ENCODE measurements at places on chromosomes 5 and 9.

- H3K4me1 ChIP-seq: peaks cover 4% of the 10 kb centered on the region
- no peaks in the 10 kb centered on the region for H3K27me3 ChIP-seq
- H3K36me3 ChIP-seq: no peaks in the 10 kb centered on the region
- no peak for DNase-seq
- no peak overlapping the region for H3K4me3 ChIP-seq
- H3K27ac ChIP-seq: no peak overlapping the region
Measured at GRCh38 chr9:77841739-77842386, 189.7 kb downstream of the GNAQ start.

- H3K4me1 ChIP-seq: peaks cover 7% of the 10 kb centered on the region
- H3K27ac ChIP-seq: no peak overlapping the region
- no peaks in the 10 kb centered on the region for H3K27me3 ChIP-seq
- no peak for DNase-seq
- H3K4me3 ChIP-seq: no peak overlapping the region
- H3K36me3 ChIP-seq: no peaks in the 10 kb centered on the region
Measured at GRCh38 chr5:119059740-119060255, 11.1 kb upstream of the DMXL1 start.

GRCh38 chr9:5784526-5785315, 48.2 kb downstream of the ERMP1 start:
- peaks cover 33% of the 10 kb centered on the region for H3K4me1 ChIP-seq
- H3K27ac ChIP-seq: no peak overlapping the region
- peaks cover 7% of the 10 kb centered on the region for H3K36me3 ChIP-seq
- no peak overlapping the region for H3K4me3 ChIP-seq
- no peaks in the 10 kb centered on the region for H3K27me3 ChIP-seq
- no peak for DNase-seq

GRCh38 chr9:119333507-119334229, 35.6 kb downstream of the BRINP1 start:
- no peak for DNase-seq
- no peaks in the 10 kb centered on the region for H3K36me3 ChIP-seq
- no peaks in the 10 kb centered on the region for H3K27me3 ChIP-seq
- no peaks in the 10 kb centered on the region for H3K4me1 ChIP-seq

DNA sequence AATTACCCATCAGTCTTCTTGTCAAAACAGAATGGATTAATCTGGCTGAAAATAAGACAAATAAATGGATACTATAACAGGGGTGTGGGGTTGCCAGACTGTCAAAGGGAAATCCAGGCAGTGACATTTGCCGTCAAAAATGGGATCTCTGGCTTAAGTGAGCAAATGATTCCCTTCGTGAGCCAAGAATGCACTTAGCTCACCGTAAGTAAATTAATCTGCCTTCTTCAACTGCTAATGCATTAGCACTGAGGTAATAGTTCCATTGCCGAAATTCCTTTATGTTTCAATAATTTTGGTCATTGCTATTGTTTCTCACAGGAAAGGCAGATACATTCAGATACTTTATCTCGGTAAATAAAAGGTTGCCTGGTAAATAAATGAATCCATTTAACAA, 377.8 kb downstream of the KIAA0825 start:
- no peak overlapping the region for H3K4me3 ChIP-seq
- no peak overlapping the region for H3K27ac ChIP-seq
- DNase-seq: no peak
- H3K4me1 ChIP-seq: no peaks in the 10 kb centered on the region
- H3K36me3 ChIP-seq: no peaks in the 10 kb centered on the region

DNA sequence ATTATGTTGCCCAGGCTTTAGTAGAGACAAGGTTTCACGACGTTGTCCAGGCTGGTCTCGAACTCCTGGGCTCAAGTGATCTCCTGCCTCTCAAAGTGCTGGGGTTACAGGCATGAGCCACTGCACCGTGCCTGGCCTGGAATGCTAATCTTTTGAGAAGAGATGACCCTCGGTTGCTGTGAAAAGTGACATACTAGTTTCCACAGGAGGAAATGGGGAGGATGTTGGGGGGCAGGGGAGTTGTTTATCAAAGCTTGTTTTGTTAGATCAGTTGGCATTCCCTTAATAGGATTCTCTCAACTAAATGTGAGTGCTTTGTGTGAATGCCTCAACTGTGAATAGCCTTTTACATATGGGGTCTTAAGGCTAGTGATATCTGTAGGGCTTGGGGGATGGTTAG, 16.4 kb upstream of the MATR3 start:
- no peak for DNase-seq
- no peaks in the 10 kb centered on the region for H3K27me3 ChIP-seq
- H3K27ac ChIP-seq: no peak overlapping the region
- H3K36me3 ChIP-seq: no peaks in the 10 kb centered on the region
- H3K4me3 ChIP-seq: no peak overlapping the region
- H3K4me1 ChIP-seq: peaks cover 53% of the 10 kb centered on the region

DNA sequence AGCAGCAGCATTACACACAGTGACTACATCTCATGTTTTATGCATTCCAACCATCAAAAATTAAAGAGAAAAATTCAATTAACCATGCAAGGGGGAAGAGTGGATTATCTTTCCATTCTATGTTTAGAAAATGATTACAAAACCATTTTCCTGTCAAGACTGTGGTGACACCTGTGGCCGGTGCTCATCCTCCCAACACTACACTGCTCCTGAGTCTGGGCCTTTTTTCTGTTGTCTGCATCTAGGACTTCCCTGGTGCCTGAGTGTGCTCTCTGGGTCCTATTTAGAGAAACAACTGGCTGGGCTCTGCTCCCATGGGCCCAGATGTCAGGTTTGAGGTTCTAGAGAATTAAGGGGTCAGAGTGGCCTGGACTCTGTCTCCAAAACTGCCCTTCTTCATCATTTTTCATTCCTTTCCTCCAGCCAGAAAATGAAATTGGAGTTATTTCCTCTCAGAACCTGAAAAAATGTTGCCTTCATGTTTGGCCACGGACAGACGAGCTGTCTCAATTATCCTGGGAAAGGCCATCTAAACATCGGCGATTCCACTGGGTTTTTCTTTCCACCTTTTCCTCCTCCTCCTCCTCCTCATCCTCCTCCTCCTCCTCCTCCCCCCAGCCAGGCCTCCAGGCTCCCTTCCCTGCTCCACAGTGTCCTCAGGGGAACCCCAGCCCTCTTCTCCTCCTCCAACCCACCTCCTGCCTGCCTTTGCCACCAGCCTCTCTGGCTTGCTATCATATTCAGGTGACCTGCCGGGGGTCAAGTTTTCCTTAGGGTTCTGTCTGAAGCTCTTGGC, 11.4 kb upstream of the ARSI start:
- H3K27me3 ChIP-seq: no peaks in the 10 kb centered on the region
- no peak for DNase-seq
- H3K4me1 ChIP-seq: no peaks in the 10 kb centered on the region
- H3K4me3 ChIP-seq: no peak overlapping the region
- no peaks in the 10 kb centered on the region for H3K36me3 ChIP-seq
- H3K27ac ChIP-seq: no peak overlapping the region

GRCh38 chr9:136943291-136944211, 987 bp downstream of the FBXW5 start:
- DNase-seq: no peak
- peak overlapping the region; percentile 55 for H3K27ac ChIP-seq
- peaks cover 26% of the 10 kb centered on the region for H3K36me3 ChIP-seq
- no peaks in the 10 kb centered on the region for H3K27me3 ChIP-seq
- H3K4me3 ChIP-seq: peak overlapping the region; percentile 78

GRCh38 chr5:32100691-32101302, 73.3 kb downstream of the GOLPH3 start:
- H3K4me1 ChIP-seq: no peaks in the 10 kb centered on the region
- no peaks in the 10 kb centered on the region for H3K27me3 ChIP-seq
- no peak for DNase-seq

DNA sequence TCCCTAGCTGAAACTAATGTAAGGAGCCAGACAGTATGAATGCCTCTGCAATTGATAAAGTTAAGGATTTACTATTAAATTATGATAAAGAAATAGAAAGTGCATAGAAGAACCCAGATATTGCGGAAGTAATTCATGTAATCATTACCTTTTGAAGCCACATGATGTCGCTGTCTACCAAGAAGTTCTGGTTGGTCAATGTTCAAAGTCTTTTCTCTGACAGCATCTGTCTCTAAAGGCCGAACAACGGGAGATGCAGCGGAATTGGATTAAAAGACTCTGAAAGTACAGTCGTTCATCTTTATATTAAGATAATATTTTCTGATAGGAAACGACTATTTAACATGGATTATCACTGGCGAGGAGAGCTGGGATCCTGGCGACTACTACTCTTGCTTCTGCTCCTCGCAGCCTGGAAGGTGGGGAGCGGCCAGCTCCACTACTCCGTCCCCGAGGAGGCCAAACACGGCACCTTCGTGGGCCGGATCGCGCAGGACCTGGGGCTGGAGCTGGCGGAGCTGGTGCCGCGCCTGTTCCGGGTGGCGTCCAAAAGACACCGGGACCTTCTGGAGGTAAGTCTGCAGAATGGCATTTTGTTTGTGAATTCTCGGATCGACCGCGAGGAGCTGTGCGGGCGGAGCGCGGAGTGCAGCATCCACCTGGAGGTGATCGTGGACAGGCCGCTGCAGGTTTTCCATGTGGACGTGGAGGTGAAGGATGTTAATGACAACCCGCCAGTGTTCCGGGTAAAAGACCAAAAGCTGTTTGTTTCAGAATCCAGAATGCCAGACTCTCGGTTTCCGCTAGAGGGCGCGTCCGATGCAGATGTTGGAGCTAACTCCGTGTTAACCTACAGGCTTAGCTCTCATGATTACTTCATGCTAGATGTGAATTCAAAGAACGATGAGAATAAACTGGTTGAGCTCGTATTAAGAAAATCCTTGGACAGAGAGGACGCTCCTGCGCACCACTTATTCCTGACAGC, at the start of gene PCDHA8:
Gene PCDHA8 (plus strand): TSS at position 210 of the 985 bp plus-strand sequence. CDS start 135 bp downstream, at position 345.
- no peak within 1 kb of the TSS for H3K4me3 ChIP-seq
- no peaks in the 10 kb centered on the region for H3K36me3 ChIP-seq
- DNase-seq: no peak
- H3K27me3 ChIP-seq: no peaks in the 10 kb centered on the region

DNA sequence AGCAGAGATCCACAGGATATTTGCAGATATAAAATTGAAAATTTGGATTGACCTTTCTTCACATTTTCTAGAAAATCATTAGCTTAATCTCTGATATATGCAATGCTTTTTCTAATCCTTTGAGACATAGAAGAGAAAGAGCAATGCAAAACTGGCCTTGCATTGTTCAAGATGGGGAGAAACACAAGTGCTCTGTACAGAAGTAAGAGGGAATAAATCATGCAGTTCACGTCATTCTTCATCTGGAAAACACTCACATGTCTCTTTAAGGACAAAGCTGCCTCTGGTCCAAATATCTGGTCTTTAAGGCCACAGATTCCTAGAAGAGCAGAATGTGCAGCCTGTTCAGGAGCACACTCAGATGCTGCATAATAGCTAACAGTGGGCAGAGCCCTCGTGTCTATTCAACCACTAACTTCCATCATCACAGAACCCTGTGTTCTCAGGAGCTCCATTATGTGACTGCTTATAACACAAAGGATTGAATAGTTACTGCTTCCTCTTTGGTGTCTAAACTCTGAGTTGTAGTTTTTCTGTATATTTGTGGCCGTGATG, 277.5 kb downstream of the PLK2 start:
- no peak overlapping the region for H3K27ac ChIP-seq
- H3K4me1 ChIP-seq: peaks cover 11% of the 10 kb centered on the region
- no peaks in the 10 kb centered on the region for H3K36me3 ChIP-seq
- no peaks in the 10 kb centered on the region for H3K27me3 ChIP-seq
- no peak overlapping the region for H3K4me3 ChIP-seq

DNA sequence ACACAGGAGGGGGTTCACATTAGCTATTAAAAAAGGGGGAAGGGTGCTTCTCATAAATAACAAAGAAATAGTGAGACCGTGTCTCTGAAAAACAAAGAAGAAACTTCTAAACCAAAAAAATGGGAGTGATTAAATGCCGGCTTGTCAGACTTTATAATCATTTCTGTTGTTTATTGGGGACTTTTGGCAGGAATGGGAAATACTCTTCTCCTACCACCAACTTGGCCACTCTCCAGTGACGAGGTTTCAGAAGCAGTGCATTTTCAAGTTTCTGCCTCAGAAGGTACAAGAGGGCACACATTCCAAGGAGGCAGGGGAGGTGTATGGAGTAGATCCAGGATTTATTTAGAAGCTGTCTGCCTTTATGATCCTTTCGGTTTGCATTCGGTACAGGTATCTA, 46.2 kb downstream of the LIX1 start:
- no peak overlapping the region for H3K27ac ChIP-seq
- H3K4me3 ChIP-seq: no peak overlapping the region
- no peaks in the 10 kb centered on the region for H3K4me1 ChIP-seq
- no peak for DNase-seq

DNA sequence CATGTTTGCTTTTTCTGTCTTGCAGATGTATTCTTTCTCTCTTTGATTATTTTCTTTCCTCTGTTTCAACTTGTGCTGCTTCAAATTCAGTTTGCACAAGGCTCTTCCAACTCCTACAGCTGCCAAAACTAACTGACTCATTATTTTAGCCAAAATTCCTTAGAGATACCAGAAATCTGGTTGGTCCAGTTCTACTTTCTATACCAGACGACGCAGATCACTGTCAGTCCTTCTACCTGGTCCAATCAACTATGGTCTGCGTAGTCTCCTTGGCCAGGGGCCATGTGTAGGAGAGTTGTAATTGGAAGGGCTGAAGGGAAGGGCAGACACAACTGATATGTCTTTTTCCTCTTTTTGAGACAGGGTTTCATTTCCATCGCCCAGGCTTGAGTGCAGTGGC, 51.9 kb upstream of the JAK2 start:
- no peaks in the 10 kb centered on the region for H3K4me1 ChIP-seq
- H3K4me3 ChIP-seq: no peak overlapping the region
- H3K36me3 ChIP-seq: no peaks in the 10 kb centered on the region
- no peak for DNase-seq
- H3K27ac ChIP-seq: no peak overlapping the region

DNA sequence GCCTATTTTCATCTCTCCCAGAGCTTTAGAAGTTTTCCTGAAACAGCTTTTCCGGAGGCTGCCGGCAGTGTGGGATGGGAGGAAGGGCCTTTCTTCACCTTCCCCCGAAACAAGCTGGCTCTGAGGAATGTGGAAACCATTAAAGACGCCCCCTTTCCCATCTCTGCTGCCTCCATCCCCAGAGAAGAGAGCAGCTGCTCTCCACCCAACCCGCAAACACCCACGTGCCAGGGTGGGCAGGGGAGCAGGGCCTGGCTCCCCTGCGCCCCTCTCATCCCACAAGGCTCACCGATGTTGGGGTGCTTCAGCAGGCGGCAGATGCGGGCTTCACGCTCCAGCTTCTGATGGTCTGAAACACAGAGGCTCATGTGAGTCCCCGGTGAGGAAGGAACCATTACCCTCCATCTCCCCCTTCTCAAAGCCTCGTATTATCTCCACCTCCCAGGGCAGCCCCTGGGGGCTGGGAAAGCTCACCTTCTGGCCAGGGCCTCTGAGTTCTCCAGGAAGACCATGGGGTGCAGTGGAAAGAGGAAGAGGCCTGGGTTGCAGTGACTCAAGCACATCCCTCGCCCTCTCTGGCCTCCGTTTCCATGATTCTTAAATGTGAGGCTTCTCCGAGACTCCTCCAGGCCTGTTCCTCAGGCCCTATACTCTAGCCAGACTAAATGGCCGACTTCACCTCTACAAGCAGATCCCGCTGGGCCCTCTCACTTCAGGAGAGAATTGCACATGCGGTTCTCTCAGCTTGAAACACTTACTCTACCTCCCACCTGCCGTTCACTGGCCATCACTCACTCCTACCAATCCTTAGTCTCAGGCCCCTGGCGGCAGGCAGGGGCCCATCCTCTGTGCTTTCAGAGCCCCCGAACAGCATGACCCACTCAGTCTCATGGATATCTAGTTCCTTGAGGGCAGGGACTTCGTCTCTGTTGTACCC, 24.6 kb downstream of the CAMK2A start:
- no peaks in the 10 kb centered on the region for H3K36me3 ChIP-seq
- H3K4me1 ChIP-seq: peaks cover 51% of the 10 kb centered on the region
- H3K27me3 ChIP-seq: no peaks in the 10 kb centered on the region
- no peak overlapping the region for H3K27ac ChIP-seq

- no peaks in the 10 kb centered on the region for H3K4me1 ChIP-seq
- H3K27ac ChIP-seq: no peak overlapping the region
- no peaks in the 10 kb centered on the region for H3K36me3 ChIP-seq
- DNase-seq: no peak
Measured at GRCh38 chr9:134858051-134858841, 22.4 kb upstream of the FCN2 start.

All from body of pancreas (tissue), 4 donors.